Sciatic nerve (tissue), 2 donors: ENCODE measurements at places on chromosomes 4 and X. TPM values are rescaled to one million over a fixed set of nuclear protein-coding genes. Genes with fewer than 3 reads are reported as not detected.

GRCh38 chr4:153402366-153402765 is 57.9 kb downstream of the MND1 start:
- no peak for DNase-seq

The ADAD1 gene
- total RNA-seq: not detected

- DNase-seq: peak; percentile 41
Observed at GRCh38 chr4:2290974-2291704, 29.2 kb upstream of the MXD4 start.

The CNKSR2 gene
- 16.8 TPM for total RNA-seq

The DCAF12L1 gene
- total RNA-seq: not detected

- no peak for DNase-seq
Observed at GRCh38 chrX:108511721-108512120, 72.1 kb downstream of the COL4A5 start.

GRCh38 chrX:114675365-114675764 is 91.5 kb downstream of the HTR2C start:
- no peak for DNase-seq

DNA sequence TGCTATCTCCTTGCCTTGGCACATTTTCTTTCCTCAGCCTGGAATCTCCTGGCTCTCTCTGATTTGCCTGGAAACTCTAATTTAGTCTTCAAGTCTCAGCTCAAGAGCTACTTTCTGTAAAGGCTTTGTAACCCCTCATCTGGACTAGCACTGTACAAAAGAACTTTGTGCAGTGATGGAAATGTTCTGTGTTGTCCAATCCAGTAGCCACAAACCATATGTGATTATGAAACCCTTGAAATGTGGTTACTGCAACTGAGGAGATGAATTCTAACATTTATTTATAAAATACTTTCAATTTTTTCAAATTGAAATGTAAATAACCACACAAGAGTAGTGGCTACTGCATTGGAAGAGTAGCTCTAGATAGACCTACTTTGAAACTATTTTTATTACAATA is 66.6 kb upstream of the HS3ST1 start:
- DNase-seq: no peak
